ENCODE measurements at places on chromosomes 2 and 18.

- no peak for DNase-seq
Measured at GRCh38 chr2:128322715-128323554, 4.3 kb upstream of the HS6ST1 start.

DNA sequence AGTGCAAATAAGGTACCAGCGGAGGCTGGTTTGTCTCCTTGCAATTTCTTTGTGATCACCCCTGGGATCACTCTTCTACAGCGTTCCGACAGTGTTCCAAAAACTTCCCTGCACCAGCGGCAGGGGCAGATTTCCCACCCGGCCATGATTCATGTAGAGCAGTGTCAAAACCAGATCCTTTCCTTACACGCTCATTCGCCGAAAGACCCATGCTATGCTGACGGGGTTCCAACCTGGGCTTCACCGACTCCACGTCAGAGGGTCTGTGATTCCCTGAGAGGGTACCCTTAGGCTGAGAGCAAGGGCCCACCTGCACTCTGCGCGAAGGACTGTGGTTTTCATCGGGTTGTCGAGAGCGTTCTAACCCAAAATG, 423 bp upstream of the TTC27 start:
- peak; percentile 46 for DNase-seq

GRCh38 chr2:152655880-152656279, 61.4 kb downstream of the PRPF40A start:
- no peak for DNase-seq

DNA sequence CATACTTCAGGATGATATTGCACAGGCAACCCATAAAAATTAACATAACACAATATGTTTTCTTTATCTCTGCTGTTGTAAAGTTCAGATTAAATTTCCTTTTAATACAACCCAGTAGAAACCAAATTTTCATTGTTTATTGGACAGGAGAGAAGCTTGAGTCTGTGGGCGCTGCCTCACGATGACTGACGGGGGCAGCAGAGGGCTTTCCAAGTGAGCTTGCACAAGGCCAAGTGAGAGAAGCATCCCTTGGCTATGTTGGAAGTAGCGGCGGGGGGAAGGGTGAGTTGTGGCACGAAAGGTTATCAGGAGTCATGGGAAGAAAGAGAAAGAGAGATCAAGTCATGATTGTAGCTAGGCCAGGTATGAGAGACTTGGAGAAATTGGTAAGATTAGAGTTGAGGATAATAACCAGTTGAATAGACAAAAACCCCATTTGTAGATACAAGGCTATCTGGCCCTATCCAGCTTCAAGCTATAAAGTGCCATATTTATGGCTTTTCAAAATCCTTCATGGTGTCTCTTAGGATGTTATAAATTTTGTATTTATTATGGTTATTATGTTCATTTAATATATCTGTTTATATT, 413.7 kb upstream of the FAM98A start:
- peak; percentile 18 for DNase-seq

GRCh38 chr2:171878481-171878993, 15.5 kb downstream of the SLC25A12 start:
- DNase-seq = no peak

DNA sequence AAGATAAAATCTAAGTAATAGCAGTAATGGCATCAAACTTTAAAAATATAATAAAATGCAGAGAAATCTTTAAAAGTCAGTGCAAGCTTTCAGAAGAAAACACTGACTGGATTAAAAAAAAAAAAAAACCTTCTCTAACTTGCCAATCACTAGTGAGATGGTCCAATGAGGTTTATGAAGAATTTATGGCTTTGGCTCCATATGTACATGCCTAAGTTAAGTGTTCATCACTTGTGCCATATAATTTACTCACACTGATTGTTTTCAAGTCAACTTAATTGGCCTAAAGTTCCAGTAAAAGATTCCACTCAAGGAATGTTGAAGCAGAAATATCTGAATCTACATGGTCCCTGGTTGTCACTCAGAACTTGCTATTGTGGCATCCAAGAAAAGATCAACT, 40.7 kb upstream of the RAB27B start:
- DNase-seq = no peak

- no peak for DNase-seq
Measured at GRCh38 chr2:181190711-181191110, 210.3 kb downstream of the UBE2E3 start.

DNA sequence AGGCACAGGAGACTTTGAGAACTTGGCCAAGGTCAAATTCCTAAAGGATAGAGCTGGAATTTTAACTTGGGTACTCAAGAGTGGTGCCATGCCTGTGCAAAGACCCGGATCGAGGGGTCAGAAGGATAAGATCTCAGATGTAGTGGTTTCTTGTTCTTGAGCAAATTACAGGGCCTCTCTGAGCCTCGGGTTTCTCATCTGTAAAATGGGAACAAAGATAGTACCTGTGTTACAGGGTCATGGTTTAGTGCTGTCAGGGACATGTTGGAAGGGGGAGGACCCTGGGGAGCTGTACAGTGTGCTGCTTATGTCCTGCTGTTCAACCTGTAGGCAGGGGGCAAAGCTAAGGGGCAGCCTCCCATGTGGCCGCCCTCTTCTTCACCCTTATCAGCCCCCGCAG, 173.5 kb upstream of the HAAO start:
- DNase-seq = no peak

DNA sequence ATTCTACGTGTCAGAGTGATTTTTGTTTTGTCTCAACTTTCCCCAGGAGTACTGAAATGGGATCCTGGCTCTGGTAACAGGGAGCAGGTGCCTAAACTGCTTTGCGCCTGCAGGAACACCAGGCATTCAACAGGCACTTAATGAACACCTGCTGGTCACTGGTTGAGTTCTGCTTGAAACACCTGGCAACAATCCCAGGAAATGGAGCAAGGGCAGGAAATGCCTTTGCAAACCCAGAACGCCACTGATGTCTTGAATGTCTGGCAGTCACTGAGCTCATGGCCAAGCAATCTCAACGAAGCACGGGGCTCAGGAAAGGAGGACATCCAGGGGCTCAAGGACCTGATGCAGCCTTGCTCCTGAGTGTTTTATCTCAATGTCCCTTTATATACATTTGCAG, 360.0 kb upstream of the RAB6C start:
- DNase-seq = no peak

DNA sequence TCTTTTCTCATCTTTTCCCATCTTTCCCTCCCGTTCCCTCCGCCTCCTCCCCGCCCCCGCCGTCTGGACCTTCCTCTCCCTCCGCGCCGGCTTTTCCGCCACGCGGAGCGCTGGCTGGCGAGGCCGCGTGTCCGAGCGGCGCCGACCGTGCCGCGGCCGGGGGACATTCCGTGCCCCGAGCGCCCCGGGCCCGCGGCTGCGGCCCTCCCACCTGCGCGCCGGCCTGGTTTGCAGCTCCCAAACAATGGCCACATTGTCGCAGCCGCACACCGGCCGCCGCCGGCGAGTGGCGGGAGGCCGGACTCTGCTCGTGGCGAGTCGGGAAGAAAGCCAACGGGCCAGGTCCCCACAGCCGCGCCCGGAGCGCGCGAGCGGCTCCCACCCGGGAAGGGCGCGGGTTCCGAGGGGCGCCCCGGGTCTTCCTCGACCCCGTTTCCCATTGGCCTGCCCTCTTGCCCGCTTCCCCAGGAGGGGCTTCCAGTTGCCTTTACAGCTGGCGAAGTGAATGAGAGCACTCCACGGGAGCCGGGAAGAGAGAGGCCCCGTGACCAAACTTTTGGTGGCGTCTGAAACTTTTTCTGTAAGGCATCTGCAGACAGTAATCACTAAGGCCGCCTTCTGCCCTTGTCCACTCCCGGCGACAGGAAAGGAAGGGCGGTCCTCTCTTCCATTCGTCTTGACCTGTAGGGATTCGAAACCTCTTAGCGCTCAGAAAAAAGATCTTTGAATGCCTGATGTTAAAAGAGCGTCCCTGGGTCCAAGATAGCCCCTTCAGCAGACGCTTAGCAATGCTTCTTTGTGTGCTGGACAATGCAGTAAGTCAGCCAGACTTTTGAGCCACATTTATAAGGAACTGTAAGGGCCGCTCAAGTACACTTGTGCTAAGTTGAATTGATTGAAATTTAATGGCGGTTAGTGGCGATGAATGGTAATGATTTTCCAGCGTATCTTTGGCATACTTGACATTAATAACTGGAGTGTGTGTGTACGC, 6.2 kb downstream of the GLI2 start:
- DNase-seq = no peak

GRCh38 chr2:76256458-76257088, 545.9 kb upstream of the GCFC2 start:
- no peak for DNase-seq

- no peak for DNase-seq
Measured at GRCh38 chr2:223215254-223215516, 163.2 kb downstream of the KCNE4 start.

GRCh38 chr2:62467475-62468321, 38.3 kb downstream of the TMEM17 start:
- no peak for DNase-seq

- no peak for DNase-seq
Measured at GRCh38 chr18:37306432-37306831, 259.2 kb downstream of the CELF4 start.

- no peak for DNase-seq
Measured at GRCh38 chr2:96521219-96521618, 15.3 kb upstream of the ARID5A start.

- no peak for DNase-seq
Measured at GRCh38 chr2:171874963-171875362, 19.1 kb downstream of the SLC25A12 start.

DNA sequence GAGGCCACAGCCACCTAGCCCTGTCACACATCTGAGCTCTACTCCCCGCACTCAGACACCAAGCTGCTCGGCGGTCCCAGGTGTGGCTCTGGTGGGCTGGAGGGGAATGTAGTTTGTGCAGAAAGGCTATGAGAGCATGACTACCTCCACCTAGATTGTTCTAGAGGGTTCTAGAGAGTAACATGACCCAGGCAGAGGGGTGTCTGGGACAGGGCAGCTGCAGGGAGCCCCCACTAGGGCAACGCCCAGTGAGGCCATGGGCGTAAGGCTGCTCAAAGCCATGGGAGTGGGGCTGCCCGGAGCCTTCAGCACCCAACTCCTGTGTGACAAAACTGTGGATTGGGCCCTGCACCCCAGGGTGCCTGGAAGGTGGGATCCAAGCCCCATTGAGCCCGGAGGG, 511.4 kb upstream of the MYT1L start:
- DNase-seq = no peak

- no peak for DNase-seq
Measured at GRCh38 chr2:1136067-1136466, 185.4 kb downstream of the SNTG2 start.

- DNase-seq = no peak
Measured at GRCh38 chr18:4096486-4096885, 358.6 kb downstream of the DLGAP1 start.

- DNase-seq = no peak
Measured at GRCh38 chr2:240435948-240436682, 652 bp downstream of the GPC1 start.

GRCh38 chr2:225354281-225354774, 45.2 kb upstream of the NYAP2 start:
- DNase-seq = no peak

DNA sequence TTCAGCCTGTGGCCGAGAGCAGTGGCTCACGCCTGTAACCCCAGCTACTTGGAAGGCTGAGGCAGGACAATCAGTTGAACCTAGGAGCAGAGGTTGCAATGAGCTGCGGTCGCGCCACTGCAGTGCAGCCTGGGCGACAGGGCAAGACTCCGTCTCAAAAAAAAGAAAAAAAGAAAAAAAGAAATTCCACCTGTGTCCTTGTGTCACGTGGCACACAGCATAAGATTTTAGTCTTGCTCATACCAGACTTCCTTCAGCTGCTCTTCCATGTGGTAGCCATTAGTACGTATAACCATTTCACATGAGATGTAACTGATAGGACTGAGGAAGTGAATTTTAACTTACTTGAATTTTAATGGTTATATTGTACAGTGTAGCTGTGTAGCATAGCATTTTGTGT, 4.0 kb downstream of the NOP58 start:
- DNase-seq = no peak

- DNase-seq = no peak
Measured at GRCh38 chr18:12423393-12423792, 15.7 kb downstream of the PRELID3A start.

GRCh38 chr2:191611614-191612013, 66.3 kb upstream of the NABP1 start:
- no peak for DNase-seq
